ENCODE measurements at places on chromosomes 1 and 21. TPM values are rescaled to one million over a fixed set of nuclear protein-coding genes. Genes with fewer than 3 reads are reported as not detected.

TRAF5 gene
- total RNA-seq, result 6.2 TPM

MAP3K7CL gene
- 2.0 TPM for total RNA-seq

GPR37L1 gene
- not detected for total RNA-seq

FAM131C gene
- total RNA-seq, result 2.4 TPM

KRTAP21-2 gene
- not detected for total RNA-seq

A3GALT2 gene
- not detected for total RNA-seq

MXRA8 gene
- not detected for total RNA-seq

Data from Caki2 (cell line).